H9 (cell line): ENCODE measurements at places on chromosomes 2 and 18.

- DNase-seq = no peak
Observed at GRCh38 chr2:172860336-172860707, 124.7 kb downstream of the RAPGEF4 start.

DNA sequence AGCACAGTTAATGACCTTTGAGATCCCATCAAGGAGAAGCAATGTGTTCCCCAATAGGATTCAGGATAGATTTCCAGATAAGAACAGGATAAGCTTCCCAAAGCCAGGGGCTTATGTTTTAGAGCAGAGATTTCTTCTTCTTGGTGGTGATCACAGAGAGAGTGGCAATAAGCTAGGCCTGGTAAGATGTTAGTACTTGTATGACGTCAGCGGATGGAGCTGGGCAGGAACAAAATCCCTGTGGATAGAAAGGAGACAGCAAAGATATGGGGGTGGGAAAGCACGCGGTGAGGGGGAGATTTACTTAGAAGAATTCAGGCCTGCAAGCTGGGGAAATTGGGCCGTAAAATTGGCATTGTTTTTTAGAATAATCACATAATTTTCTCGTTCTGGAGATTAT lies 323.0 kb downstream of the MTX2 start:
- DNase-seq = no peak

DNA sequence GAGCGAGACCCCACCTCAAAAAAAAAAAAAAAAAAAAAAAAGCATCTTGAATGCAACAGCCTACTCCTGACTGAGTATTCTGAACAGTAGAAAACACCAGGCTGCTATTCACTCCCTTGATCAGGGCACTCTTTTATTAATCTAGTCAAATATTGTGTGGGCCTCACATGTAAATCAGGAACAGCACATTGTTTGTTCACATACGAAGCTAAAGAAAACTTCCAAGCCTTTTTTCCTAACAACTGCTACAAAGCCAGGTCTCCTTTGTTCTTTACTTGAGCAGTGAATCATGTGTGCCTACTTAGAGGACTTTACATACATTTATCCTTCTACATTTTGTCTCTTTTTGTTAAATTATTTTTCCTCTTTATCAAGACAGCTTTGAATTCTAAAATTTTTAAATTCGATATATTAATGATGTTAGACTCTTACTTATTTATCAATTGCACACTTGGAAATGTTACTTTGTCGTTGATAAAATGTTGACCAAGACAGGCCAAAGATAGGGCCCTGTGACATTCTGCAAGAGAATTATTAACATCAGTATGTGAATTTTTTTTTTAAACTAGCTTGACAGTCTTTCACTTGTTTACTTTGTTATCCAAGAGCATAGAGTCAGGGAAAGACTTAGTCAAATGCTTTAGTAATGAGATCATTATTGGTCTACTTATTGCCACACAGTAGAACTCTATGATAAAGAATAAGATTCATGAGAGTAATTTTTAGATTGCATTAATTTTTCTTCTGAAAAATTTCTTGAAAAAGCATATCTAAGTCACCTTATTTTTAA lies 13.2 kb downstream of the SPATS2L start:
- no peak for DNase-seq

GRCh38 chr2:231356466-231356844 lies 39.1 kb upstream of the B3GNT7 start:
- no peak for DNase-seq

DNA sequence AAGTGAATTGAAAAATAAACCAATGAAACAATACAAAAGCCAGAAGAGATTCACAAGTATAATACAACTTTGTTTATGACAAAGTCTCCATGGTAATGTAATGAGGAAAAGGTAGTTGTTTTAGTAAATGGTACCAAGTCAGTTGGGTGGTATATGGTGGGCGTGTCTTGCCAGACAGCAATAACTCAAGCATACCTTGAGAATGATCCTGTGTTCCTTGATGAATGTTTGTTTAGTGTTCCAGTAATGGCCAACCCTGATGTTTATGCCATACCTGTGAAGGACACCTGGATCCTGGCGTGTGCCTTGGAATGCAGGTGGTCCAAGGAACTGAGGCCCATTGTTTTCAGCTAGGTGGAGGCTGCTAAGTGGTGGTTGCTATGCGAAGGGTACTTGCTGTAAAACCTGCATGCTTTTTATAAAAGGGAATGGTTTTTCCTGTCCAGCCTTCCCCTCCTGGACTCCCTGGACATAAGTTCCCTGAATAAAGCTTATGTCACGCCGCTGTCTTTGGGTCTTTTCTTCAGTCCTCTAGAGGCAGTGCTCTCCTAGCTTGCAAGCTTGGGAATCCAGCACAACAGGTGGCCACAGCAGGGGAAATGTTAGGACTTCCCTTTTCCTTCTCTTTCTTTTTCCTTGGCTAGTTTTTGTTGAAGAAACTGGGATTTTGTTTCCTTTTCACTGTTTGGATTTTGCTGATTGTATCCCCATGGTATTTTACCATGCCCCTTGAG lies 54.7 kb downstream of the MTA3 start:
- peak; percentile 43 for DNase-seq

- DNase-seq = no peak
Observed at GRCh38 chr2:168466190-168466737, 10.2 kb downstream of the CERS6 start.

- peak; percentile 31 for DNase-seq
Observed at GRCh38 chr2:232458661-232459418, 2.9 kb downstream of the ALPI start.

GRCh38 chr2:95113464-95113863 lies 8.1 kb downstream of the MRPS5 start:
- no peak for DNase-seq

DNA sequence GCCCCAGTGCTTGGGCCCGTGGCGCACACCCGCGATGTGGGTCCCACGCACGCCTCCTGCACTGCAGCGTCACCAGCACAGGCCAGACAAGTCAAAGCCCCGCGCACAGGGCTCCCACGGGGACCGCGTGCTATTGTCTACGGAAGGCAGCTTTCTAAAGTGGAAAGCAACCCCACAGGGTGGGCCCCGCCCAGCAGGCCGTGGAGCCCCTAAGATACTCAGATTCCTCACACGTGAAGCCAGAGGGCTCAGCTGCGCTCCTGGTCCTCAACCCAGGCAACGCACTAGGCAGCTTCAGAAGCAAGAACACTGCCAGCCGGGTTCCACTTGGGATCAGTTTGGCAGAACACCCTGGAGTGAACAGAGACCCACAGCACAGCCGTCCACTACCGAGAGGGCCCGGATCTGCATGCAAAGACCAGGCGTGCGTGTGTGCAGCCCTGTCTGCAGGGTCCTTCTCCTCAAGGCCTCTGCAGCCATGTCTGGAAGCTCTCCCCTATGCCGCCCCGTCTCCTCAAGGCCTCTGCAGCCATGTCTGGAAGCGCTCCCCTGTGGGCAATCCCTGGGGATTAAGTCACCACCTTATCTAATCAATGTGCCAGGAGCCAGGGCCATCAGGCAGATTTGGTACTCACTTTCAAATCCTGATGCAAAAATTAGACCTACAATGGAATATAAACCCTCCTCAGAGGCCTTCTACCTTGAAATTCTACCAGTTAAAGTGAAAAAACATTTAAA lies 231.3 kb downstream of the HDAC4 start:
- no peak for DNase-seq

DNA sequence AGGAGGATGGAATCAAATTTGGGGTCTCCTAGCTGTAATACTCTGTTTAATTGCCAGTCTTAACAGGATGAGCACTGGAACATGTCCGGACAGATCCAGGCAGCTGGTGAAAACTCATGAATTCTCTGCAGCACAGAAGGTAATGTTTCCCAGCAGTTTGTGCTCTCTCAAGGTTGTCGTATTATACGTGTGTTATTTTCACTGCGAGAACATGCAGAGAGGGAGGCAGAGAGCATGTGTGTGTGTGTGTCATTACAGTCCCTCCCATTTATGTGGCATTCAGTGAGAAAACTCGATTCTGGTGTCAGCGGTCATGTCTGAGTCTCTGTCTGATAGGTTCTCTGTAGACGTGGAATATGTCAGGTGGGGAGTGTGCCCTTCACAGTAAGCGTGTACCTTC lies 150.2 kb upstream of the POU3F3 start:
- no peak for DNase-seq

GRCh38 chr2:44770221-44771195 lies 171.0 kb upstream of the SIX3 start:
- peak; percentile 41 for DNase-seq

GRCh38 chr18:66342577-66342976 lies 261.3 kb downstream of the CDH19 start:
- DNase-seq = no peak
